ENCODE measurements at places on chromosomes 13 and 19.

DNA sequence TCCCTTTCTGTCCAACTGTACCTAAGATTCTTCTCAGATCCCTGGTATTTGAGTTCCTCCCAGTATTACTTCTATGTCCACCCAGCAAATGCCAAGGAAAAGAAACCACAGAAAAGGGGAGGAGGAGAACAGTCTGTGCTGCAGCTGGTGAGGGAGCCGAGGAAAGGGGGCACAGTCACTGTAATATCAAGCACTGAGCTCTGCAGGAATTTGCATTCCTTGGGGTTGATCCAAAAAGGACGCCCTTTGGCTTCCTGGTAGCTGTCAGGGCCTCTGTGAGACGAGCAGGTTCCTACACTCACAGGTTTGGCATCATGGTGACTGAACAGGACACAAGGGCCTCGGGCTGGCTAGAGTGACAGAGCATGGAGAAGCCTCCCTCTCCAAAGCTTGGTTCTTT, 273.4 kb downstream of the NHLRC3 start:
- DNase-seq = no peak

- no peak for DNase-seq
Observed at GRCh38 chr13:36163809-36164308, 32.7 kb upstream of the DCLK1 start.

- peak; percentile 50 for DNase-seq
Observed at GRCh38 chr19:43524922-43525835, 1.8 kb downstream of the ETHE1 start.

GRCh38 chr13:91297503-91297902, 50.0 kb upstream of the MIR17HG start:
- no peak for DNase-seq

DNA sequence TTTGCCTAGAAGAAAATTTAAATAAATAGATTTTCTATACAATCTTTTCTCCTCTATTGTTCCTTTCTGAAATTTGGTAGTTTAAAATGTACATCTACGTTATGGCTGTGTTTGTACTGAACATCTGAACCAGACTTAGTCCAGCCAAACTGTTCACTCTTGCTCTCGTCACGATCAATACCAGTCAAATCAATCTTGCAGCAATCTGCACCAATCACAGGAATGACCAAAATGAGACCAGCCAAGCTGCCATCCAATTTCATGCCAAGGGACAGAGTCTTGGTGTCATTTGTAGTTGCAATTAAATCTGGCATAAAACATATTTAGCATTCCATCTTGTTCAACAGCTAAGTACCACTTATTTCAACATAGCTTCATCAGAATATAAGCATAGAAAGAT, 156.6 kb downstream of the IRS2 start:
- DNase-seq = no peak
